ENCODE measurements at places on chromosomes 2 and 18.
A peak's percentile ranks its signal among the peaks of the same experiment; 100 is the strongest.

- DNase-seq, result no peak
Observed at GRCh38 chr2:25489631-25490030, 147.9 kb upstream of the DNMT3A start.

DNA sequence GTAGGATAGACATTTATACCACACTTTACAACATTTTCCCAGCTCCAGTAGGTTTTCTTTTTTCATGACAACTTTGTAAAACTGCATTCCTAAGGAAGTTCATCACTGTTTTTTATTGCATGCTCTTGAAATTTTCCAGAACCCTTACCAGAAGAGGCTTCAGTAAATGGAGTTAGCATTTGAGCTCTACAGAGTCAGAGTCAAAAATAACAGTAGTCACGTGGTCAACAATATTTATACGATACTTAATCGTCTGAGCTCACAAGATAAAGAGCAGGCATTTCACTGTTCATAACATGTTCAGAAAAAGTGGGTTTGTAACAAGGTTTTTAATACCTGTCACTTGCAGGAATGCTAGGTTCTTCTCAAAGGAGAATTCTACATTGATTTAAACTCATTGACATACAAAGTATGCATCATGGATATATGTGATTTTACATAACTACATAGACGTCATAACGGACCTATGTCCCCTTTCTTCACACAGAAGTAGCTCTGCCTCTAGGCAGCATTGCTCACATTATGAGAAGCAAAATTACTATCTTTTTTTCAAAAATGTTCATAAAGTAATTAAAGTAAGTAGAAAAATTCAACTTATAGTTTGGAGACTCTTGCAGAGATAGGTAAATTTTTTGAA is 187.0 kb upstream of the COL3A1 start:
- DNase-seq, result no peak

DNA sequence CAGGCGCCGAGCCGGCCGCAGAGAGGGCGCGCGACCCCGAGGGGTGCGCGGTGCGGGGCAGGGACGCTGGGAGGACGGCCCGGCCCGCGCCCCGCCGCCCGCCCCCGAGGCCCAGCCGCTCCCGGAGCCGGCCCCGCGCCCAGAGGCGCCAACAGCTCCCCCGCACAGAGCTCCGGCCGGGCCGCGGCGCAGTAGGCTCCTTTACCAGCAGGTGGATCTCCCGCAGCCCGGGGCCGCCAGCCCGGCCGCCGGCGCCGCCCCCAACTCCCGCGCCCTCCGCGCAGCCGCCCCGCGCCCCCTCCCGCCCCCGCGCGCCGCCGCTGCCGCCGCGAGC is 258 bp downstream of the MGAT4A start:
- DNase-seq, result peak; percentile 5

- DNase-seq, result no peak
Observed at GRCh38 chr2:94874277-94874997, 3.2 kb downstream of the TEKT4 start.

DNA sequence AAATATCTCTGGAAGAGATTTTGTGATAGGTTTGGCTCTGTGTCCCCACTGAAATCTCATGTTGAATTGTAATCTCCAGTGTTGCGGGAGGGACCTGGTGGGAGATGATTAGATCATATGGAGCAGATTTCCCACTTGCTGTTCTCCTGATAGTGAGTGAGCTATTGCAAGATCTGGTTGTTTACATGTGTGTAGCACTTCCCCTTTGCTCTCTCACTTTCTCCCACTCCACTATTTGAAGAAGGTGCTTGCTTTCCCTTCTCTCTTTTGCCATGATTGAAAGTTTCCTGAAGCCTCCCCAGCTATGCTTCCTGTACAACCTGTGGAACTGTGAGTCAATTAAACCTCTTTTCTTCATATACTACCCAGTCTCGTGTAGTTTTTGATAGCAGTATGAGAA is 97.0 kb upstream of the FN1 start:
- no peak for DNase-seq

GRCh38 chr2:2742726-2743125 is 411.7 kb upstream of the MYT1L start:
- no peak for DNase-seq

- no peak for DNase-seq
Observed at GRCh38 chr18:11767329-11767728, 78.3 kb downstream of the GNAL start.

- no peak for DNase-seq
Observed at GRCh38 chr18:76967721-76968472, 145.5 kb downstream of the ZNF236 start.

DNA sequence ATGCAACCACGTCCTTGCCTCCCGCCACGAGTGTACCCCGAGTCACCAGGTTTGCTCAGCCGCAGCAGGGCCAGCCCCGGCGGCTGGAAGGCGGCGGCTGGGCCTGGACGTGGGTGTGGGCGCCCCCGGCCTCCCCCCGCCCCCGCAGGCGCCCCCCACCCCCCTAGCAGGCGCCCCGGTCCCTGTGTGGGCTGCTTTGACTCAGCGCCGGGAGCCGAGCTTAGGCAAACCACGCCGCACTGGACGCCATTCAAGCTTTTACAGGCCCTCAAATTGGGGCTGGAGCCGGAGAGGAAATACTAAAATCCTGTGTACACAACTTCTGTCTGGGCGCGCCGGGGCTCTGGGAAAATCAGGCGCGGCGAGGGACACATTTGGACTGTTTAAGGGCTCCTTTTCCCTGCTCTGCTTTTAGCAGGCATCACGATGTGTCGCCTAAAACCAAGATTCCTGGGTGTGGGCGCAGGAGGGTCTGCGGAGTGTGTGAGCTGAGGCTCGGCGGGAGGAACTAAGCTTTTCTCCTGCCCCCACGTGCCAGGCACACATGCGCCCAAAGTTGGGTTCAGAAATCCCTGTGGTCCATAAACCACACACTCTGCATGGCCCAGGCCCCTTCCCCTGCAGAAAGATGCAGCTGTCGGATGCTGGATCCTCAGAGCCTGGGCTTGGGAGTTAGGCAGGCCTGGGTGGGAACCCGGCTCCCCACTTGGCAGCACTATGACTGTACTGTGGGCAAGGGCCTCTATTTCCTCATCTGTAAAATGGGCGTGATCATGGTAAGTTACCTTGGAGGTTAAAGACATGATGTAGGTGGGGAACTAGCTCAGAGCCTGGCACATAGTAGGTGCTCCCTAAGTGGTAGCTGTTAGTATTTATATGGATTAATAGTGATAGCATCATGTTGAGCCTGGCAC is 57.6 kb downstream of the ATOH8 start:
- DNase-seq, result peak; percentile 50
